Thyroid gland (tissue), 4 donors: ENCODE measurements at places on chromosomes 1 and 21. TPM values are rescaled to one million over a fixed set of nuclear protein-coding genes. Genes with fewer than 3 reads are reported as not detected.

KLF17 gene
- not detected for total RNA-seq

- H3K27me3 ChIP-seq = no peaks in the 10 kb centered on the region
- no peaks in the 10 kb centered on the region for H3K36me3 ChIP-seq
- DNase-seq = no peak
- no peak overlapping the region for H3K4me3 ChIP-seq
- no peak overlapping the region for H3K27ac ChIP-seq
Observed at GRCh38 chr1:181557313-181557712, 74.0 kb downstream of the CACNA1E start.

CD5L gene
- total RNA-seq = not detected

SEMA6C gene
- 5.9 TPM for total RNA-seq

ALDH4A1 gene
- total RNA-seq = 5.4 TPM

- no peaks in the 10 kb centered on the region for H3K36me3 ChIP-seq
- H3K4me1 ChIP-seq = peaks cover 18% of the 10 kb centered on the region
- no peak for DNase-seq
- H3K27ac ChIP-seq = no peak overlapping the region
Observed at GRCh38 chr21:42616941-42617340, 36.5 kb upstream of the PDE9A start.

- no peak for DNase-seq
- peaks cover 13% of the 10 kb centered on the region for H3K4me1 ChIP-seq
- no peaks in the 10 kb centered on the region for H3K27me3 ChIP-seq
Observed at GRCh38 chr1:84406346-84406861, 8.1 kb downstream of the DNASE2B start.

GRCh38 chr1:159077120-159077961, 775 bp upstream of the AIM2 start:
- no peak overlapping the region for H3K27ac ChIP-seq
- peak; percentile 9 for DNase-seq
- H3K4me3 ChIP-seq = no peak overlapping the region
- H3K36me3 ChIP-seq = no peaks in the 10 kb centered on the region
- H3K27me3 ChIP-seq = no peaks in the 10 kb centered on the region

DNA sequence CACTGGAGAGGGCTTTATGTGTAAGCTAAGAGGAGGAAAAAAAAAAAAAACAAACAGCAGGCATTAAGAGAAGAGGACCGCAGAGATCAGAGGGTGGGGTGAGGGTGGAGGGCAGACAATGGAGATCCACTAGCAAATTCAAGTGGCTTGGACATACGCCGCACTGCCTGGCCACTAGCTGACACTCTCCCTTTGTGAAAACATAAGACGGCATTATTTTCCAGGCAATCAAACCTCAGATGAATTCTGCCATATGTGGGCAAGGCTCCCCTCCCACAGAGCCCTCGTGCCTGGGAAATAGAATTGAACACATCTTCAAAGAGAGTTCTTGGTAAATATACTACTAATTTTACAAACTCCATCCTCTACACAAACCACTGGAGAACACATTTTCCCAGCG, 53.6 kb downstream of the ERG start:
- no peaks in the 10 kb centered on the region for H3K36me3 ChIP-seq
- no peak for DNase-seq
- no peaks in the 10 kb centered on the region for H3K27me3 ChIP-seq

- no peak overlapping the region for H3K27ac ChIP-seq
- H3K4me1 ChIP-seq = no peaks in the 10 kb centered on the region
- DNase-seq = no peak
- no peaks in the 10 kb centered on the region for H3K27me3 ChIP-seq
- H3K36me3 ChIP-seq = no peaks in the 10 kb centered on the region
Observed at GRCh38 chr1:163657719-163658118, 336.0 kb downstream of the NUF2 start.

GRCh38 chr1:187588917-187589316, 760.2 kb downstream of the PLA2G4A start:
- H3K4me1 ChIP-seq = no peaks in the 10 kb centered on the region
- no peaks in the 10 kb centered on the region for H3K27me3 ChIP-seq
- H3K4me3 ChIP-seq = no peak overlapping the region

IL19 gene
- not detected for total RNA-seq

SPRR1A gene
- not detected for total RNA-seq

GRCh38 chr21:37787456-37787855, 128.8 kb downstream of the KCNJ6 start:
- H3K4me1 ChIP-seq = no peaks in the 10 kb centered on the region
- no peaks in the 10 kb centered on the region for H3K36me3 ChIP-seq
- DNase-seq = no peak

DNA sequence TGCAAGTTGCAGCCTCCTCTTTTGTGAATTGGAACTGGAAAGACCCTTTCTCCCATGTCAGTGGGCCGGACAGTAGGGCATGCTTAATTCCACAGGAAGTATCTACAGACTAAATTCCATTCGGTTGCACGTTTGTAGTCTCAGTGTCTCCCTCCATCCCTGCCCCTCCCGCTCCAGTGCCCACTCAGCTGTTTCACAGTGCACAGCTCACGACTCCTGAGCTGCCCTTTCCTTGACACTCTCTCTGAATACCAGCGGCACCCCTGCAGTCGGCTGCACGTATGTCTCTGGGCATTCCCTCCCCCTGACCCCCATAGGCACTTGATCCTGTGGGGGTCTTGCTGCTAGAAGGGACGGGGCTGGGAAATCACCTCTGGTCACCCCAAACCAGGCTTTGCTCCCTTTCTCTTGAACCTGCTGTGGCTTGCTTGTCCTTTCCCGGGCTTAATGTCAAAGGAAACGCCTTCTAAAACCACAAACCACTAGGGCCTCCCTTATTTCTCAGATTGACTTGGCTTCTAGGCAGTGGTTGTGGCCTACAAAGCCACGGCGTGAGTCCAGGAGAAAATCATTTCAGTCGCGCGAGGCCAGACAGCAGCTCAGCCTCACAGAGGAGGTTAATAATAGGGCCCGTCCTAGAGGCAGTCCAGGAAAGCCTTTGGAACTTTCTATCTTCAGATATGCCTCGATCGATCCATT, 365.3 kb upstream of the PROX1 start:
- peak; percentile 41 for DNase-seq
- no peak overlapping the region for H3K4me3 ChIP-seq
- H3K27me3 ChIP-seq = no peaks in the 10 kb centered on the region
- no peak overlapping the region for H3K27ac ChIP-seq

DNA sequence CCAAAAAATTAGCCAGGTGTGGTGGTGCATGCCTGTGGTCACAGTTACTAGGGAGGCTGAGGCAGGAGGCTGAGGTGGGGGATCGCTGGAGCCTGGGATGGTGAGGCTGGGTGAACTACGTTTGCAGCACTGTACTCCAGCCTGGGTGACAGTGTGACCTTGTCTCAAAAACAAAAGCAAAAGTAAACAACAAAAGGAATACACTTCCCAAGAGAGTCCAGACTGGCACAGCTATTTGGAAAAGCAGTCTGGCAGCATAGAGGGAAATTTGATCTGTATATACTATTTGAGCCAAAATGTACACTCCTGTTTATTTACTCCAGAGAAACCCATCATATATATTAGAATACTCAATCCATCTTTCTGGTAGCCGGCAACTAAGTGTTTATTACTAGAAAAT, 107.0 kb upstream of the HMCN1 start:
- no peak overlapping the region for H3K27ac ChIP-seq
- no peaks in the 10 kb centered on the region for H3K4me1 ChIP-seq
- H3K27me3 ChIP-seq = no peaks in the 10 kb centered on the region
- no peak for DNase-seq
- no peaks in the 10 kb centered on the region for H3K36me3 ChIP-seq
- H3K4me3 ChIP-seq = no peak overlapping the region

- no peak overlapping the region for H3K4me3 ChIP-seq
- no peaks in the 10 kb centered on the region for H3K27me3 ChIP-seq
- H3K27ac ChIP-seq = no peak overlapping the region
- no peaks in the 10 kb centered on the region for H3K4me1 ChIP-seq
Observed at GRCh38 chr1:168333562-168334276, 53.0 kb downstream of the TBX19 start.

TAF1A gene
- 7.4 TPM for total RNA-seq

DNA sequence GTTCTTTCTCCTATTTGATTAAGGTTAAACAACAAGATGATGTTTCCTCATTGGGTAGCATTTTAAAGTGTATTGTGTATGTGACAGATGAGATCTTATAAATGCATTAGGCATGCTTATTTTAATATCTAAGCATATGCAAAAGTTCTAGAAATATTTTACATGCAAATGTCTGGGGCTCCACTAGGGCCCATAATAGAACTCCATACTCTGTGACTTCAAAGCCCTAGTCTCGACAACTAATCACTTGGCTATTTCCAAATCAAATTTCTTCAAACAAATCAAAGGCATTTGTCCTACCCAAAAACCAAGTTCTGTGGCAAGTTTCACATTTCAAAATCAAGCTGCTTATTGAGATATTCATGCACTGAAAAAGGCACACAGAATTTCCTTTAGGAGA, 385.6 kb upstream of the ST6GALNAC5 start:
- no peak overlapping the region for H3K27ac ChIP-seq
- no peak overlapping the region for H3K4me3 ChIP-seq
- H3K36me3 ChIP-seq = no peaks in the 10 kb centered on the region
- peaks cover 6% of the 10 kb centered on the region for H3K4me1 ChIP-seq
- DNase-seq = no peak

DNA sequence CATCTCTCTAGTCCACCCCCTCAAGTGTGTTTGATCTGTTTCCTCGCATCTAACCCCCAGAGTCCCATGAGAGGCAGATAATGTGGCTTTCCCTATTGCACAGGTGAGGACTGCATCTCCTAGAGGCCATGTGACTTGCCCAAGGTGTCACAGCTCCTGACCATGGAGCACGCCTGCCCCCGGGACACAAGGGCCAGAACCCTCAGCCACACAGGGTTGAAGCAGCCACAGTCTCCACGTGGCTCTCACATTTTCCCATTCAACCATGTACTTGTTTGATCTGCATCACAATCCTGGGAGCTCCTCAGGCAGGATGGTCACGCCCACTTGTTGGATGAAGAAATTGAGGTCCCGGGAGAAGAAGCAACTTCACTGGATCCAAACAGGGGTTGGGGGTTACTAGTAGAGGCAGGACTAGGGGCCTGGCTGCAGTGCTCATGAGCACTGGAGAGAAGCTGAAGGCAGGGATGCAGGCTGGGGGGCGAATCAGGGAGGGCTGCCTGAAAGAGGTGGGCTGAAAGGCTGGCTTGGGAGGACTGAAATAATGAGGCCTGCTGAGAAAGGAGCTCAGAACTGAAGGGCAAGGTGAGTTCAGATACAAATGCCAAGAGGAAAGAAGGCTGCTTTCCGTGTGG, 207.9 kb downstream of the PTPRU start:
- no peaks in the 10 kb centered on the region for H3K4me1 ChIP-seq
- H3K27ac ChIP-seq = no peak overlapping the region
- no peaks in the 10 kb centered on the region for H3K36me3 ChIP-seq
- H3K4me3 ChIP-seq = no peak overlapping the region
- H3K27me3 ChIP-seq = no peaks in the 10 kb centered on the region

CCDC30 gene
- 24.2 TPM for total RNA-seq

DNA sequence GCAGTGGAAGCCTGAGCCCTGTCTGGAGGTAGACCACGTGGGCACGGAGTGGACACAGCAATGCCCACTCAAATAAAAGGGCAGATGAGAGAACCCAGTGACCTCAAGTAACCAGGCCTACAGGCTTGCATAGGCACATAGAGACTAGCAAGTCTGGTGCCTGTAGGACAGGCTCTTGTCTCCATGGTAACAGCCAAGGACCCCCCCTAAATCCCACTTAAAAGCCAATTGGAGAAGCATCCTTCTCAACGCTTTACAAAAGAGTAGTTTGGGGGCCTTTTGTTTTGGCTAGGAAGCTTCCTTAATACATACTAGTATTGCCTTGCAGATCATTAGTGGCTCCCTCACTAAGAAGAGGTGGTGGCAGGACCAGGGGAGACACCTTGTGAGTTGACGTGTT, 63.9 kb downstream of the VWA5B1 start:
- no peaks in the 10 kb centered on the region for H3K36me3 ChIP-seq
- H3K27me3 ChIP-seq = no peaks in the 10 kb centered on the region

GRCh38 chr21:40706176-40706575, 140.8 kb downstream of the DSCAM start:
- H3K36me3 ChIP-seq = no peaks in the 10 kb centered on the region
- no peak overlapping the region for H3K4me3 ChIP-seq
- no peaks in the 10 kb centered on the region for H3K4me1 ChIP-seq
- DNase-seq = no peak
- no peaks in the 10 kb centered on the region for H3K27me3 ChIP-seq
- no peak overlapping the region for H3K27ac ChIP-seq

DNA sequence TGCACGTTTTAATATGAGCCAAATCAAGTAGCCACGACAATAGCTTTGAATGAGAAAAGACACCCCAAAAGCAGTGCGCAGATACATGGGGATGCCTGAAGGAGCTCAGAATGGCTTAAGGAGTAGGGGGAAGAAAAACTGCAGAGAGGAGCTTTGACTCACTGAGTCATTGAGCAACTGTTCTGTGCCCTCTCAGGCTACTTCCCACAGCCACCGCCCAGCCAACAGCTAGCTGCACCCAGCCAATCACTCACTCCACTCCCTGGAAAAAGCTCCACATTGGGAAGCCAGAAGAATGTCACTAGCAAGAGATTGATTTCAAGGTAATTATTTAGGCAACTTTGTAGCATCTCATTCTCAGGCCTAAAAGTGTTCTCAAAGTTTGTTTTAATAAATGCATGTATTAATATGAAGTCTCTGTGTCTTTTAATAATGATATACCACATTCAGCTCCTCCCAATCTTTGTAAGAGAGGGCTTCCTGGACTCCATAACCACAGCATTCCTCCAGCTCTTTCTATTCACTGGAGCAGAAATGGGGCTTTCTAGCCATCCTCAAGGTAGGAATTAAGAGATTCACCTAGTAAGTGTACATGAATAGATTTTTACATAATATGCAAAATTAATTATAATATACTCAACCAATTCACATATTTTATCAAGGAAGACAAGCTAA, 16.8 kb downstream of the DUSP10 start:
- peaks cover 11% of the 10 kb centered on the region for H3K4me1 ChIP-seq
- no peak overlapping the region for H3K4me3 ChIP-seq
- H3K27ac ChIP-seq = no peak overlapping the region
- H3K36me3 ChIP-seq = no peaks in the 10 kb centered on the region

- peak; percentile 71 for DNase-seq
- H3K4me1 ChIP-seq = peaks cover 43% of the 10 kb centered on the region
- H3K27me3 ChIP-seq = no peaks in the 10 kb centered on the region
- H3K36me3 ChIP-seq = no peaks in the 10 kb centered on the region
- peak overlapping the region; percentile 90 for H3K27ac ChIP-seq
- peak overlapping the region; percentile 87 for H3K4me3 ChIP-seq
Observed at GRCh38 chr1:92960395-92961130, 699 bp downstream of the DIPK1A start.

C1orf94 gene
- not detected for total RNA-seq

GBP6 gene
- total RNA-seq = not detected
